Stimulated activated CD4-positive, alpha-beta T cell treated with anti-CD3 and anti-CD28 coated beads, Interleukin-1b, Interleukin-23, amount 100 ng/mL, for 1 hour (primary cell): ENCODE measurements at places on chromosomes 4 and X.

- DNase-seq: no peak
Observed at GRCh38 chr4:109723110-109723509, 6.8 kb downstream of the PLA2G12A start.

GRCh38 chrX:100379388-100379986 is 30.6 kb downstream of the PCDH19 start:
- no peak for DNase-seq

GRCh38 chr4:3200423-3201090 is 48.4 kb upstream of the MSANTD1 start:
- DNase-seq: no peak

DNA sequence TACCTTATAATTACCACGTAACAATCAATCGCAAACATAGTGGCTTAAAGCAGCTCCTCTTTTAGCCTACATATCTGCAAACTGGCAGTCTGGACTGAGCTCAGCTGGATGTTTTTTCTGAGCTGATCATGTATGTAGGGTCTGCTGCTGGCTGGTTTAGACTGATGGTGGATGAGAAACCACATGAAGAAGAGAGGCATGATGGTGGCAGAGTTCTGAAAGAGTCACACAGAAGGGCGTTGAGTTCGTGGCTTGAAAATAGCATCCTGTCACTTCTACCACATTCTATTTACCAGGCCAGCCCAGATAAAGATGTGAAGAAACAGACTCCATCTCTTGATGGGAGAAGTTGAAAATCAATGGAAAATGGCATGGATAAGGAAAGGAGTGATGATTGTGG is 151.3 kb downstream of the SNCA start:
- DNase-seq: no peak

- DNase-seq: no peak
Observed at GRCh38 chrX:154731881-154732280, 19.0 kb downstream of the GAB3 start.

GRCh38 chrX:143781103-143781502 is 60.6 kb upstream of the SPANXN2 start:
- DNase-seq: no peak

- no peak for DNase-seq
Observed at GRCh38 chr4:125105561-125105960, 209.2 kb upstream of the FAT4 start.

- no peak for DNase-seq
Observed at GRCh38 chr4:114782415-114783214, 184.0 kb downstream of the UGT8 start.

DNA sequence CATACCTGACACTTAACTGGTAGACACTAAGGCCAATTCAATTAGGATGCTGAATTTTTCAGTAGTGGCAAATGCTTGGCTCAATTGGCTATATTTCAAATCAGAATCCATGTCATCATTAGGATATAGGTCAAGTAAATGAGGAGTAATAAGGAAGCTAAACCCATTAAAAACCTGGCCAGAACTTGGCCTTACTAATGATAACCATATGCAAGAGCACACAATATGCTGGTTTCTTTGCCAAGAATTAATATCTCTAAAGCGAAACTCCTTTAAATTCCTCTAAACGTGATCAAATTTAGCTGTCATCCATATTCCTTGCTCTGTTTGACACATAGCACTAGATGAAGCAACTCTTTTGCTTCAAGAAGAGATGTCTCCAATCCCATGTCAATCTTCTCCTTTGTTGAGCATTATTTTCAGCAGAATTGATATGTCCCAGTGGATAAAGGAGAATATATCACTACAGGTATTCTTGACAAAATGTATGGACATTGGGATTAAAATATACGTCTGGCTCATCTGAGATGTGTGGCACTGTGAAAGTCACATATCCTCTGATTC is 206.1 kb upstream of the ANKRD50 start:
- no peak for DNase-seq

DNA sequence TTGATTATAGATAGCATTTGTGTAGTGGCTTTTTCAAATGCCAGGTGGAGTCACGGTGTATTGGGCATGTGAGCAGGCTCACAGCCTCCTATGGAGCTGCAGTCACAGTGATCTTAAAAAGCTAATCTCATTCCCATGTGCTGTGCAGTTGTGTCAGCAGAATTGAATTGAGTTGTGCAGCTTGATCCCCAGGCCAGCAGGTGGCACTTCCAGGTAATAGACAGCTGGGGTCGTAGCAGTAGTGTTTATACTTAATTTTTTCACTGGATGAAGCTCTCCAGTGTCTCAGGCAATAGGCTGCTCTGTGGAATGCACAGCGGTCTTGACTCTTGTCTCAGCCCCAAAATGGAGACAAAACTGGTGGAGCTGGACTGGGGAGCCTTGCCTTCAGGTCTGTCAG is 1028.1 kb downstream of the SH3BGRL start:
- no peak for DNase-seq

DNA sequence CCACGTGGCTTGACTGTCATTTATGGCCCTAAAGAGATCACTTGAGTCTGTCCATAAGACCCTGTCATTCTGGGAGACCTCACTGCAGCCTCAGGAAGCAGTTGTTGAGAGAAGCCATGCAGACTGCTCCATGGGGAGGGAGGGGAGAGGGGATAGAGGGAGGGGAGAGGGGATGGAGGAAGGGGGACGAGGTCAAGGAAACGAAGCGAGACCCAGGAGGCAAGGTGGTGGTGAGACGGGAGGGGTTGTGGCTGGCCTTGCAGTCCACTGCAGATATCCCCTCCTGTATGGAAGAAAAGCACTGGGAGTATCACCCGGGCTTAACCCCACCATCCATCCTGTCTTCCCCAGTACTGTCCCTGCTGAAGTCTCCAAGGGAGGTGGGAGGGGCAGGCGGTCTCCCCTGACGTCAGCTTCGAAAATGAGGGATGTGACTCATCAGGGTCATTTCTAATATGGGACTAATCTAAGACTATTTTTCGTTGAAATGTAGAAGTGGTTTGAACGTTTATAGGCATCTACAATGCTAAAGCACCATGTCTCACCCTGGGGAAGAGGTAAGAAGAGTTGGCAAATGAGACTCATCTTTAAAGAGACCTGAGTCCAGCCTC is 5.6 kb downstream of the TMEM255A start:
- DNase-seq: no peak

- DNase-seq: no peak
Observed at GRCh38 chrX:109774706-109775105, 41.6 kb upstream of the ACSL4 start.

DNA sequence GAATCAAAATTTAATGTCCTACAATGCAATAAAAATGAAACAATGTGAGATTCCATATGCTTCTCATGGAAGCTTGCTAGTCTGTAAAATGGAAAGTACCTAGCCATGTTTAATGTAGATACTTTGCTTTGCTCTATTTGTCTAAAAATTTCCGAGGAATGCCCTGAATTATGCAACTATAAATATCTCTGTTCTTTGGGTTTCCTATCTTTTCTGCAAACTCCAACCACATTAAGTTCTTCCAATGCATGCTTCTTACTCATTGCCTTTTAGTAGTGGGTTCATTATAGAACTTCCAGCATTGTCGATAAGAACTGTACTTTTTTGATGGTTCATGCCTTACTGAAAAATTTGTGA is 178.3 kb downstream of the RASL11B start:
- no peak for DNase-seq

DNA sequence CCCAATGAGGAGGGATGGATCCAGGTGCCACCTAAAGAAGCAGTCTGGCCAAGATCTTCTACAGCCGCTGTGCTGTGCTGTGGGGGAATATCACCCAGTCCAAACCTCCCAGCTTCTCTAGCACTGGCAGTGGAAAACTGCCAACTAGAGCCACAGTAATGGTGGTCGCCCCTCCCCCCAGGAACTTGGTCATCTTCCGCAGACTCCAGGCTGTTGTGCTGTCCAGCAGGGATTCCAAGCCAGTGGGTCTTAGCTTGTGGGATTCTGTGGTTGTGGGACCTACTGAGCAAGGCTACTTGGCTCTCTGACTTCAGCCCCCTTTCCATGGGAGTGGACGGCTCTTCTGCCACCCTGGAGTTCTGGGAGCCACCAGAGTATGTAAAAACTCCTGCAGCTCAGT is 18.2 kb downstream of the GPRASP1 start:
- no peak for DNase-seq

GRCh38 chrX:15998350-15998749 is 125.0 kb upstream of the GRPR start:
- no peak for DNase-seq

DNA sequence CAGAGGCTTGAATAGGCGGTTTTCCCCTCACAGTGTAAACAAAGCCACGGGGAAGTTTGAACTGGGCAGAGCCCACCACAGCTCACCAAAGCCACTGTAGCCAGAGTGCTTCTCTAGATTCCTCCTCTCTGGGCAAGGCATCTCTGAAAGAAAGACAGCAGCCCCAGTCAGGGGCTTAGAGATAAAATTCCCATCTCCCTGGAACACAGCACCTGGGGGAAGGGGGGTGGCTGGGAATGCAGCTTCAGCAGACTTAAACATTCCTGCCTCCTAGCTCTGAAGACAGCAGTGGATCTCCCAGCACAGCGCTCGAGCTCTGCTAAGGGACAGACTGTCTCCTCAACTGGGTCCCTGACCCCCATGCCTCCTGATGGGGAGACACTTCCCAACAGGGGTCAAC is 44.0 kb upstream of the USP38 start:
- no peak for DNase-seq

DNA sequence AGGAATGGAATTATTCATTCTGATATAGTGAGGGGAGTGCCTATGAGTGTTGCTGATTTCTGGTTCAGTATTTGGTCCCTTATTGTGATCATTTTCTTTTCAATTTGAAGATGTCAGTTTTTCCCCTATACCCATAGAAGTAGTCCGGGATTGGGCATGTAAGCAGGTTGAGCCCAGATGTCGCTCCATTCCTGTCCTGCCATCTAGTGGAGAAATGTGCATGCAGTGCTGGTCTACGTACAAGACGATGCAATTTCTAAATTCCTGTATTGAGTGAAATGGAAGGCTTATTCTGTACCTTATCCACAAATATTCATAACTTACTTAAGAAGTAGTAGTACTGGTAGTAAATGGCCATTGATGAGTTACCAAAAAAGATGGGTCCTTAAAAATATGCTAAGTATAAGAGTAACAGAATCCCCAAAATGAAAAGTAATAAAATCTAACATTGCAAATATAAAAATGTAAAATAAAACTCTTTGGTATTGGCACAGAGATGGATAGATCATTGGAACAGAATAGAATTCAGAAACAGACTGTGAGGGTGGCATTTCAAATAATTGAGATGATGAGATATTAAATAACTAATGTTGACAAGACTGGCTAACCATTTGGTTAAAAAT is 60.9 kb downstream of the UGT8 start:
- no peak for DNase-seq

GRCh38 chr4:85833302-85833701 is 358.4 kb downstream of the ARHGAP24 start:
- no peak for DNase-seq

GRCh38 chrX:154059729-154060245 is 37.7 kb downstream of the MECP2 start:
- no peak for DNase-seq

DNA sequence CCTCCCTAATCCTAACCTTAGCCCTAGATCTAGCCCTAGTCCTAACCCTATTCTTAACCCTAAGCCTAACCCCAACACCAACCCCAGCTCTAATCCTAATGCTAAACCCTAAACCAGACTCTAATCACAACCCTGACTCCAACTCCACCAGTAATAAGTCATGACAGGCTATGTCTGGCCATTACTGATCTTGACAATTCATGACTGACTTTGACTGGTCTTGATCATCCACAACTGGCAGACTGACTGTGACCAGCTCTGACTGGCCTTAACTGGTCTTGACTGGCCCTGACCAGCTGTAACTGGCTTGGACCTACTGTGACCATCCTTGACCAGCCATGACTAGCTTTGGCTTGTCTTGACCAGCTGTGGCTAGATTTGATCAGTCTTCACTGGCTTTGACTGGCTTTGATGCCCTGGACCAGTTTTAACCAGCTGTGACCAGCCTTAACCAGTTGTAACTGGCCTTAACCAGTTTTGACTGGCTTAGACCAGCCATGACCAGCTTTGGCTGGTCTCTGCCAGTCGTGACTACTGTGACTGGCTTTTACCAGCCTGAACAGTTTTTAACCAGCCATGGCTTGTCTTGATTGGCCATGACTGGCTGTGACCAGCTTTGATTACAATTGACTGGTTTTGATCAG is 68.4 kb downstream of the RLIM start:
- DNase-seq: no peak

GRCh38 chr4:80155316-80155982 is 41.9 kb upstream of the PRDM8 start:
- no peak for DNase-seq

GRCh38 chr4:29571322-29571721 is 1148.8 kb upstream of the PCDH7 start:
- no peak for DNase-seq

DNA sequence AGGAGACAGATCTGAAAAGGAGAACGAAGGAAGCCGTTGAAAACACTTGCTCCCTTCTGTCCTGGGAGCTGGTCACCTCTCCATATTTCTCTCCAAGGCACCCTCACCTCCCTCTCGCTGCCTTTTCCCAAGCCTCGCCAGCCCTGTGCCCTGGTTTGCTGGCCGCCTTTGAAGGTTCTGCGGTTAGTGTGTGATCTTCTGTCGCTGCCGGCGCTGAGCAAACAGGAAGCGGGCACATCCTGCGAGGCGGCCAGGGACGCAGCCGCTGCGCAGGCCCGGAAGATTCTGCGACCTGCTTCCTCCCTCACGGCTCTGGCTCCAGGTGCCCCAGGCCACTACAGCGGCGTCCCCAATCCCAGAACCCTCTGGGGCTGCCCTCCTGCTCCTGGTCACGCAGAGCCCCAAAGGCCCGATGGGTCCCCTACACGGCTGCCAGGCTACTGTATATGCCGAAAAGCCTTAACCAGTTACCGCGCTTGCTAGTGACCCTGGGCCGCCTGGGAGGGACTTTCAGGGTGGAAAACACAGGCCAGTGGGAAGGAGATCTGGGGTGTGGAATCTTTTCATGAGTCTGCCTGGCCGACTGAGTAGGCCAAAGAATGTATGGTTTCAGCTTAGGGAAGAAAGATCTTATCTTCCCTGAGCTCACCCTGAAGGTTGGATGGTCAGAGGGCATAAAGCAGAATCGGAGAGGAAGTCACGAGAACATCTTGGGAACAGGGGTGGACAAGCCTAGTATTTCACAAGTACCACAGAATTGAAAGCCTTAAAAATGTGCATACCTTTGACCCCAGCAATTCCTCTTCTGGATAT is 2.3 kb upstream of the SASH3 start:
- no peak for DNase-seq

DNA sequence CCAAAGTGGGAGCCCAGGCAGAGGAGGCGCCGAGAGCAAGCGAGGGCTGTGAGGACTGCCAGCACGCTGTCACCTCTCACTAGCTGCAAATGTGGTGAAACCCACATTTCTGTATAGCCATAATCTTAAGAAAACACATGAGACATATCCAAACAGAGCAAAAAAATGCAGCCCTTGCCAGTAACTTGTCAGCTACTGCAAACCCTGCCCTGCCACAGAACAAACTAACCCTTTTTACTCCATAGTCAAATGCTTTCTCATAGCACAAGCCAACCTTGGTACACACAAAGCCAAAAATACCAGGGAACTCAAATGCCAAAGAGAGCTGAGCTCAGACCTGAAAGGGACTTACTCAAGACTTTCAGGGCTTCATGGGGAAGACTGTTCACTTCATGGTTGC is 14.9 kb upstream of the NXF3 start:
- DNase-seq: no peak
